ENCODE measurements at places on chromosomes 6 and 20. TPM values are rescaled to one million over a fixed set of nuclear protein-coding genes. Genes with fewer than 3 reads are reported as not detected.

The CPNE5 gene
- total RNA-seq = 1.3 TPM

GRCh38 chr6:31498748-31499147 is 803 bp downstream of the MICB start:
- no peak for DNase-seq

The C20orf144 gene
- 0.27 TPM for total RNA-seq

GRCh38 chr6:39608652-39609345 is 116.4 kb downstream of the KIF6 start:
- DNase-seq = no peak
